ENCODE measurements at places on chromosomes 5 and 9. TPM values are rescaled to one million over a fixed set of nuclear protein-coding genes. Genes with fewer than 3 reads are reported as not detected.
A peak's percentile ranks its signal among the peaks of the same experiment; 100 is the strongest.

Gene RPP25L
- polyA plus RNA-seq, result 40.8 TPM

Gene UBE2B
- polyA plus RNA-seq, result 238 TPM

Gene PCDHB3
- 0.11 TPM for polyA plus RNA-seq

Gene ATP6V1G1
- polyA plus RNA-seq, result 222 TPM

Gene CTXN3
- polyA plus RNA-seq, result 0.30 TPM

Gene LECT2
- not detected for polyA plus RNA-seq

Gene RPL7A
- polyA plus RNA-seq, result 3,092 TPM

Gene RASEF
- polyA plus RNA-seq, result 3.0 TPM

Gene PCDHGA10
- polyA plus RNA-seq, result 0.87 TPM

Gene PCDHA9
- not detected for polyA plus RNA-seq

DNA sequence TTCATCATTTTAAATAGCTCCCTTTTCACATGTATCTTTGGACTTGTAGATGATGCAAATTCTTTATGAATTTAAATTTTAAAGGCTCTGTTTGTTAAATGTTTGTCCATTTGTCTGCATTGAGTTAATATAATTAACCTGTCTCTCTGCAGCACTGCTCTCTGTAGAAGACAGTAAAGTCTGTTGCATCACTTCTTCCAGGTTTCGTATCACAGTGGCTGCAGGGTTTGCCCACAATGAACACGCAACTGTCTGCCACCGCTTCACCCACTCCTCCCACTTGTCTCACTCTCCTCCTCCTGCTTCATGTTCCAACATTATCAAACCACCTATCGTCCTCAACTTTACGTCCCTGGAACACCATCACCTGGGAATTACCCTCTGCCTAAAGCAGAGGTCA, 231.3 kb upstream of the SLC30A5 start:
- DNase-seq, result no peak

GRCh38 chr9:71703172-71703872, 65.0 kb downstream of the CEMIP2 start:
- DNase-seq, result no peak

DNA sequence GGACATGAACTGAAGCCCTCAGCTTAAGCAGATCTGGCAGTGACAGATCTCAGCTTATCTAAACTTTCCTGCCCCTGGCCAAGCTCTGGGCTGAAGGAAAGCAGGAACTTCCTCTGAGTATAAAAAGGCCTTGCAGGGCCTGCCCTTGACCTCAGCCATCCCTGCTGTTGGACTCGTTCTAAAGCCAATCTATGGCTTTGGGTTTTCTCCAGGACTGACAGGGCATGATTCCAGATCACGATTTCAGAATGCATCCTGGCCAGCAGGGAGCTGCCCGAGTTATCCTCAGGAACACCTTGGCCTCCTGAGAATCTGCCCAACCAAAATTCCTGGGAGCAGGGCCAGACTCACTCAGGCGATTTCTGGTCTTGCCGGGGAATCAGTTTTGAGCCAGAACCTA, 502.7 kb downstream of the TLE4 start:
- DNase-seq, result no peak

GRCh38 chr9:104820336-104820735, 56.4 kb downstream of the NIPSNAP3B start:
- no peak for DNase-seq

DNA sequence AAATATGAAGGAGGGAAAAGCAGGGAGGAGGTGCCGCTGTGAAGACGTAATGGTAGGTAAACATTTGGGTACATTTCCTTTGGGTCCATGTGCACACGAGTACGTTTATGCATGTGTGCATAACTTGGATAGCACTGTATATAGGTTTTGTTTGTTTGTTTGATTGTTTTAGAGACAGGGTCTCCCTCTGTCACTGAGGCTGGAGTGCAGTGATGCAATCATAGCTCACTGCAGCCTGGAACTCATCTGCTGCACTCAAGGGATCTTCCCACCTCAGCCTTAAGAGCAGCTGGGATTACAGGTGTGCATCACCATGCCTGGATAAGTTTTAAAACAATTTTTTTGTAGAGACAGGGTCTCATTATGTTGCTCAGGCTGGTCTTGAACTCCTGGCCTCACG, 94.0 kb downstream of the THBS4 start:
- no peak for DNase-seq

DNA sequence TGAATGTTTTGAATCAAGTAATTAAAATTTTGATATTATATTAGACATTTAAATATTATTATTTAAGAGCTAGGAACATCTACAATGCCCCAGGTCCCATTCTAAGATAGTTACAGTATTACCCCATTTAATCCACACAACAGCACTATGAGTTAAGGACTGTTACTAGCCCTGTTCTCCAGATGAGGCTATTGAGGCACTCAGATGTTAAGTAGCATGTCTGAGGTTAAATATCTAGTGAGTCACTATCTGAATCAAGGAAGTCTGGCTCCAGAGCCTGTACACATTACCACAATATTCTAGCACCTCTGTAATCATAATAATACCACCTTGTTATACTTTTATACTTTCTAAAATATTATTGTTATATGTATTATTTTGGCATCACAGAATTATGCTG, 304.6 kb downstream of the PDE4D start:
- no peak for DNase-seq

DNA sequence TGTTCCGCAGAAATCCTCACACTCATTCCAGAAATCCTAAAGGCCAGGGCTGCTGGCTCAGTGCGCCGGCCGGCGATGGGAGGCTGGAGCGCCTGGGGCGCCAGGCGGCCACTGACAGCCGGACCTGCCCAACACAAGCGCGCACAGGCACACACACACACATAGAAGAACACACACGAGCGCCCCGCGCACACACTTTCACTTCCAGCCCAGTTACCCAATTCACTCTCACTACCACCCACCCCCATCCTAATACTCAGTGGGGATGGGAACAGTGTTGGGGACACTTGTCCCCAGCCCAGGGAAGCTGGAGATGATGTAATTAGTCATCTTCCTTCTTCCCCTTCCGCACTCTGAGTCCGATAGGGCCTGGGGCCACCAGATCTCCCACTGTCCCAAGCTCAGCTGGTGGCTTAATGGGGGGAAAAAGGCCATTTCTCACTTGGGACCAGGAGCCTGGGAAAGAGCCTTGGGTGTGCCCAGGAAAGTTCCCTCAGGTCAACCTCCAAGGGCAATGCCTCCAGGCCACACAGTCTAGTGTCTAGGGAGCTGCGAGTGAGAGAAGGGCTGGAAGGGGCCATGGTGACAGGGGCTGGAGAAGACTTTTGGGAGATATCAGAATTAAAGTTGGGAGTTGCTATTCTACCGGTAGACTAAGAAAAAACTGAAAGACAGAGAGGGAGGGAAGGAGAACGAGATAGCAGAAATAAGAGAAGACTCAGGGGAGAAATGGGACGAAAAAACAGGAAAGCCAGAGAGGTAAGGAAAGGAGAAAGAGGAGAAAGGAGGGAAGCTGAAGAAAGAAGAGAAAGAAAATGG, 1.7 kb downstream of the EBF1 start:
- peak; percentile 43 for DNase-seq

GRCh38 chr5:146944019-146944418, 65.5 kb upstream of the PPP2R2B start:
- no peak for DNase-seq

- no peak for DNase-seq
Measured at GRCh38 chr9:84170521-84171141, 169.9 kb downstream of the SLC28A3 start.

DNA sequence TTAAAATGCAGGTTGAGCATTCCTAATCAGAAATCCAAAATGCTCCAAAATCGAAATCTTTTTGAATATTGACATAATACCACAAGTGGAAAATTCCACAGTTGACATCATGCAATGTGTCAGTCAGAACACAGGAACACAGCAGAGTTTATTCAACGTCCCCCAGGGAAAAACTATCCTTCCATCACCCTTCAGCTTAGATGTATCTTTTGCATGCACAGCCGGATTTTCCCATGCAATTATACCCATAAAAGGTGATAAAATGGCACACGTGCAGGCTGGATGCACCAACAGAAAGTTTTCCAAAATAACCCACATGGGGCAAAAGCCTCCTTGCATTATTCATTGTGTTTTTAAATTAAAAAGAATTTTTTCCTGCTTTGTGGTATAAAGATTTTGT, 71.2 kb downstream of the RAB24 start:
- no peak for DNase-seq

- DNase-seq, result no peak
Measured at GRCh38 chr5:109917966-109918365, 228.2 kb downstream of the MAN2A1 start.

GRCh38 chr5:139472386-139473030, 1.7 kb downstream of the SMIM33 start:
- no peak for DNase-seq

Measured in thymus (tissue), 14 donors.